ENCODE measurements at places on chromosomes 5 and 9.
A peak's percentile ranks its signal among the peaks of the same experiment; 100 is the strongest.

GRCh38 chr5:62600560-62601252 lies 22.1 kb downstream of the LRRC70 start:
- DNase-seq = no peak

DNA sequence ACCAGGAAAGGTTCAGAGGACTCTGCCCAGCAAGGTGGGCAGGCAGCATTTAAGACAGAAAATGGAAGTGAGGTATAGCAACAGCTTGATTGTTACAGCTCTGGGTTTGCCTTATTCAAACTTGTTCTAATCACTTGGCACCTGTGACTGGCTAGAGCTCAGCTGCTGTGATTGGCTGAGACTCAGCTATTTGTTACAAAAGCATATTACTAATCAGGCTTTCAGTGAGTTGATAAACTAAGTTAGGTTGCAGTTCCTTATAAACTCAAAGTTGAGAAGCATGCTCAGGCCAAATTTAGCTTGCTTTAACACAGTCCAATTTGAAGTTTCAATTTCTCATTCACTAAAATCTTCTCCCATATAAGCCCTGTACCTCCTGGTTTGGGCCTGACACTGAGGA lies 56.3 kb downstream of the GDA start:
- no peak for DNase-seq

DNA sequence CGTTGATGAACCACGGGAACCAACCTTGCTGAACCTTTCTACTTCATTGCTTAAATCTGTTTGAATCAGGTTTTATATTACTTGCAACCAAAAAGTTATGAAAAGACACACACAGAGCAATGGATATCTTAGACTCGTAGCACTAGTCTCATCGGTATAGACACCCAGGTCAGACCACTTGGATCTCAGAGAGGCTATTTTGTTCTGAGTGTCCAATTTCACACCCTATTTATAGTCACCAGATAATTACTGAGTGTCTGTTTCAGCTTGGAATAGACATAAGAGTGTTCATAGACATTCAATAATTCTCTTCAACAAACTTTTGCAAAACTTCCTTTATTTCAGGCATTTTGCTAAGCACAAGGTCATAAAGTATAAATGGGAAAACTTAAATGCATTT lies 145.4 kb upstream of the EGFLAM start:
- DNase-seq = no peak

DNA sequence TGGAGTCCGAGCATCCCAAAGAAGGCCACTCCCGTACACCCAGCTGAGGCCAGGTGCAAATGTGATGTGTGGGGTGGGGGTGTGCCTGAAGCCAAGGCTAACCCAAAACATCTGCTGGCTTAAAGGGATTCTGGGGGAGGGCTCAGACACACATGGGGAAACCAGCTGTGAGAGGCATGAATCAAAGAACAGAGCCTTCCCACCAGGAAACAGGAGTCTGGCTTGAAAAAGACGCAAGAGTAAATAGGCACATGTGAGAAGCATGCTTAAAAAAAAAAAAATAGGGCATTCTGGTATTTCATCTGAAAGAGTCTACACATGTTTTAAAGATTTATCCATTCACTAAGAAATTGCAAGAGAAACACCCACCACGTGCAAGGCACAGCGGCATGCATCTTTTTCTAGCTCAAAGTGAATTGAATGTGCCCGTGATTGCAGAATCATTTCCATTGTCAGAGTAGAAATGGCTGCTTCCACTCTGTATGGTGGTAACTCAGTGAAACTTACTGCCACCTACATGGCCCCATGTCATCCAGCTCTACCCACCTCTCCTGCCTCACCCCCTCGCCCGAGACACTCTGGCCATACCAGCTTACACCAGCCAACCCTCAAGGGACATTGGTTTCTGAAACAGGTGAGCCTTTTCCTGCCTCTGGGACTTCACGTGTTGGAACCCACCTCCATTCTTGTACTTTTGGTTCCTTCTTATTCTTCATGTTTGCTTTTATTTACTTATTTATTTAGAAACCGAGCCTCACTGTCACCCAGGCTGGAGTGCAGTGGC lies 71.5 kb downstream of the SEMA5A start:
- DNase-seq = no peak

DNA sequence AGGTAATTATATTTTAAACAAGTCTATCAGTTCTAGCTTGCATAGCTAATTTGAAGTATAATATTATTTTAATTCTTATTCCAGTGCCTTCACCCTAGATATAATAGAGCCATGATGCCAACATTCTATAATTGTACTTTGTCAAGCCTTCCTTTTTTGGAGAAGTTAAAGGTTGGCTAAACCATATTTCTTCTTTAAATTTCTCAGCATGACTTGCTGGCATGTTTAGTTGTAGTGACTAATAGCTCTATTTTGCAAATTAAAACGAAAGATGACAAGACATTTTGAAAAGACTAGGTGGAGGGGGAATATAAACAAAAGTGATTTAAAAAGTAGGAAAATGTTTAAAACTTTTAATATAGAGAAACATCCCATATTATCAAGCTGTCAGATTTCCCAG lies 400.7 kb downstream of the PSAT1 start:
- no peak for DNase-seq

DNA sequence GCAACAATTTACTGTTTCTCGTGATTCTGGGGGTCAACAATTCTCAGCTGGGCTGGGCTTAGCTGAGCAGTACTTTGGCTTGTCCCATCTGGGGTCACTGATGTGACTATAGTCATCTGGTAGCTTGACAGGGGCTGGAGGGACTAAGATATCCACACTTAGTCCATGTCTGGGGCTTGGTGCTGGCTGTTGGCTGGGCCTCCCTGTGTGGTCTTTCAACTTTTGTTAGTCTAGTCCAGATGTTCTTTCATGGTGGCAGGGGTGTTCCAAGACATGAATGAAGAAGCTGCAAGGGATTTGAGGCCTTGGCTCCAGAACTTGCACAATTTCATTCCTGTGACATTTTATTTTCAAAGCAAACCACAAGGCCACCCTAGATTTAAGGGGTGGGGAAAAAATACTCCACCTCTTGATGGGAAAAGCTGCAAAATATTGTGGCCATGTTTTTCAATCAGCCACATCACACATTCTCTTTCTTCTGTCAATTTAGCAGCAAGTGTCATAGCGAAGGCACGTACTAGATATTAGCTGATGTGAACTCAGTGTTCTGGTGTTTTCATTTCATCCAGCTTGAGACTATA lies 59.2 kb downstream of the TSSK1B start:
- DNase-seq = no peak

DNA sequence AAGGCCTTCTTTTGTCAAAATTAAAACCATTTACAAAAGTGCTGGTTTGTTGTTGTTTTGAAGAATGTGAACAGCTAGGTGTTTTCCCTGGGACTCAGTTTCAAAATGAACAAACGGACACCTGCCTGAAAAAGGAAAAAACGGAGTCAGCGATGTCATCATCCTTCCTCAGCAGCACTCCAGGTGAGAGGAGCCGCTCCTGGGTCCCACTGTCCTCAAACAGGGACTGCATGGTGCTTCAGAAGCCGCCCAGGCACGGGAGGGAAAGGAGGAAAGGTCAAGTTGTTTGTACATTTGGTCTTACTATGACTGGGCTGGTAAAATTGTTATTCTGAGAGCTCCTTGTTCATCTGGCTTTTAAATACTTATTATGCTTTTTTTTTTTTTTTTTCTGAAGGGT lies 69.0 kb upstream of the ZSWIM6 start:
- no peak for DNase-seq

DNA sequence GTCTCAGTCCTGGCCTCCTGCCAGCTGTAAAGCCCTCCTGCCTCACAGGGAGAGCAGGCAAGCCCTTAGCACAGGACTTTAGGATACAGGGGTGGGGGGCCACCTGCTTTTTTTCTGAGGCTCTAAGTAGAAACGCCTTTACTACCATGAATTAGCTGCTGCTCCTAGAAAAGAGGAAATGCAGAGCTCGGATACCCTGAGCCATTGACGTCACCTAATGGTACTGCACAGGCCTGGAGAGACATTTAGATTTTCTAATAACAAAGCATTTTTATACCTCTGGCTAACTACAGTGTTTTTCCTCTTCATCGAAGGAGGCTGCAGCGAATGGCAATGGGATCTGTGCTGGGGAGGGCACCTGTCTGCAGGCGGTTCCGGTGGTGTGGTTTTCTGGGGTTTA lies 137.0 kb downstream of the WDR41 start:
- no peak for DNase-seq

DNA sequence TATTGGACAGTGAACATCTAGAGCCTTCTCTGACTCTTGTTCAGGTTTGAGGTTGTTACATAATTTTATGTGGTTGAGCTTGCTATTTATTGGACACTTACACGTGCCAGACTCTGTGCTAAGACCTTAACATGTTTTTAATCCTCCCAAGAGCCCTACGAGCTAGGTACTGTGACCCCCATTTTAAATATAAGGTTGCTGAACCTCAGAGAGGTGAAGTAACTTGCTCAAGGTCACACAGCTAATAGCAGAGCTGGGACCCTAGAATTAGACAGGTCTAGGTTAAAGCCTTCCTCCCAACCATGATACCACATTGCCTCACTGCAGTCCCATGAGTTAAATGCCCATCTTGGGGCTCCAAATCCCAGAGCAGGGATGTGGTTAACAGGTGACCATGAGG lies 135.7 kb upstream of the PITX1 start:
- no peak for DNase-seq

DNA sequence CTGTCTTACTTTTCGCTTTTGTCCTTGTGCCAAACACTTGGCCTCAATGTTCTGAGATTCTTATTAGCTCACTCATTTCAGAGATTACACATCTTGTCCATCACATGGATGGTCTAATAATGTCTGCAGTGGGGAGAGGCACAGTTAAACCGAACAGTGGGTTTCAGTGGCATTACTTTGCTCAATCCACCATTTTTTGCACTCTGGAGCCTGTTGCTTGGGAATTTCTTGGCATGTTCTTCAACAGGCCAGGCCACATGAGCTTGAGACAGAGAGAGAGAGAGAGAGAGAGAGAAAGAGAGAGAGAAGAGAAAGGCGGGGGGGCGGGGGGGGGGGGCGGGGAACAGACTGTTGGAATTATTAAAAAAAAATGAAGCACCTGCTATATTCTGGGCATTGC lies 1327.8 kb upstream of the WWC1 start:
- DNase-seq = no peak

- DNase-seq = peak; percentile 45
Observed at GRCh38 chr9:131289301-131290035, at the start of gene PLPP7. TSS of gene PLPP7 (plus strand) at chr9:131289723. CDS start at chr9:131289998, 275 bp downstream.

- no peak for DNase-seq
Observed at GRCh38 chr9:109082091-109082620, 37.6 kb downstream of the TMEM245 start.

GRCh38 chr9:16358751-16359150 lies 511.7 kb downstream of the BNC2 start:
- no peak for DNase-seq

DNA sequence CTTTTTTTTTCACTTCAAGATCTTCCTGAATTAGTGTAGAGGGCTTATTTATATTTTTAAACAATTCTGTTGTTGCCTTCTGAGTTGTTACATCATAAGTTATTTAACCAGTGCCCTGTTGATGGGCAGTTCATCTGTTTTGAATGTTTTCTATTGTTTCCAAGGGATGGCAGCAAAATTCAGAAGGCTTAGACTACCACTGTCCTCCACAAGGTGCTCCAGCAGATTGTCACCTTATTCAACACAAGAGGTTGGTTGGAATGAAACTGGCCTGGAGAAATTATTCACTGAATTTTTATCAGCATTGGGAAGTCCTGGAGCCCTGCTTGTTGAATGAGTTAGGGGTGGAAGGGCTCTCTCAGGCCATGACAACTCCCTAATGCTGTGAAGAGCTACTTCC lies 1.3 kb upstream of the KLHL9 start:
- DNase-seq = no peak

DNA sequence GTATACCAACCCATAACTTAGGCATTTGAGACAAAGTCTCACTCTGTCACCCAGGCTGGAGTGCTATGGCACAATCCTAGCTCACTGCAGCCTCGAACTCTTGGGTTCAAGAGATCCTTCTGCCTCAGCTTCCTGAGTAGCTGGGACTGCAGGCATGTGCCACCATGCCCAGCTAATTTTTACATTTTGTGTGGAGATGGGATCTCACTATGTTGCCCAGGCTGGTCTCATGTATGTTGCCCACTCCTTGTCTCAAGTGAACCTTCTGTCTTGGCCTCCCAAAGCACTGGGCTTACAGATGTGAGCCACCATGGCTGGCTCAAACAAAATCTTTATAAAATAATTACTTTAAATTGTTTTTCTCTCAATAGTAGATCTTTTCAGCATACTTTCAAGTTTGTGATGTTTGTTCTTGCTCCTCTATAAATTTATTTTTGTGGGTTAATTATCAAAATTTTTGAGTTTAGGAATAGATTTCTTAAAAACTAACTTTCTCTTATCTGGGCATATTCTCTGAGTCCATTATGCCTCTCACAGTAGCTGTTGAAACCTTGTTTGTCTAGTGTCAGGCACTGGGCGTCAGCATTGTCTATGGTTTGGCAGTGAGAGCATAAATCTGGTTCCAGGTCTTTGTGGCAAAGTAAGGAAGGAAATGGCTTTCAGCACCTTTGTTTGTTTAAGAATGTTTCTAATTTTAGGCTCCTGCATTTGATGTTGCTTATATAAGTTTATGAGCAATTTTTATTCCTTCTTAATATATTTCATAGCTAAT lies 38.7 kb downstream of the NLN start:
- DNase-seq = peak; percentile 59

- no peak for DNase-seq
Observed at GRCh38 chr5:141651728-141652105, 499 bp upstream of the FCHSD1 start.

DNA sequence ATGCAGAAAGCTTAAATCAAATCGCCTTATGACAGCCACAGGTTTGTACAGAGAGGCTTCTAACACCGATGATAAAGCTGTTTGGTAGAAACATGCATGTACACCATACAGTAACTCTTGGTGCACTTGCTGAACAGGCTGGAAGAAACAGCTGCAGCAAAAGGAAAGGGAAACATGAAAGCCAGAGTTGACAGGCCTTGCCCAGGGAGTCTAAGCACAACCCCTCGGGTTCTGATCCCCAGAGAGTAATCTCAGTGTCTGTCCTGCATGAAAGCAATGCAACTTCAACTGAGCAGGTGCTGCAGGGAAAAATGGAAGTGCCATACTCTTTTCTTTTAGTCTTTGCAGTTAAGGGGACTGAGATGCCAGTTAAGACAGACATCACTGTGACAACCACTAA lies 419.9 kb downstream of the BNC2 start:
- DNase-seq = no peak

DNA sequence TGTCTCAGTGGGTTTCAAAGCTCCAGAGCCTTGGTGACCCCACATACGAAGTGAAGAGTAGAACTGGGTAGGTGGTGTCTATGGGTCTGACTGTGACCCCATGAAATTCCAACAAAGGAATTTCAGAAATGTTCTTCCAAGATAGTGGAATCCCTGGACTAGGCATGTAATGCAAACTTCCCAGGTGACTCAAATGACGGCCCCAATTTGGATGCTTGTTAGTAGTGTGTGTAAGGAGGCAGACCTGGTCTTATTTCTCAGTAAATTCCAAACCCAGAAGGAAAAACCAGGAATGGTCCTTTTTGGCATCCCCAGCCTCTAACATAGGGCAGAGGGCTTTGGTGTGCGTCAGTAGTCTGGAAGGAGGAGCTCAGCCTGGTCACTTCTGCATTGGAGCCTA lies 43.6 kb upstream of the ABCA1 start:
- no peak for DNase-seq
